ENCODE measurements at places on chromosomes 11 and 22.
A peak's percentile ranks its signal among the peaks of the same experiment; 100 is the strongest.

DNA sequence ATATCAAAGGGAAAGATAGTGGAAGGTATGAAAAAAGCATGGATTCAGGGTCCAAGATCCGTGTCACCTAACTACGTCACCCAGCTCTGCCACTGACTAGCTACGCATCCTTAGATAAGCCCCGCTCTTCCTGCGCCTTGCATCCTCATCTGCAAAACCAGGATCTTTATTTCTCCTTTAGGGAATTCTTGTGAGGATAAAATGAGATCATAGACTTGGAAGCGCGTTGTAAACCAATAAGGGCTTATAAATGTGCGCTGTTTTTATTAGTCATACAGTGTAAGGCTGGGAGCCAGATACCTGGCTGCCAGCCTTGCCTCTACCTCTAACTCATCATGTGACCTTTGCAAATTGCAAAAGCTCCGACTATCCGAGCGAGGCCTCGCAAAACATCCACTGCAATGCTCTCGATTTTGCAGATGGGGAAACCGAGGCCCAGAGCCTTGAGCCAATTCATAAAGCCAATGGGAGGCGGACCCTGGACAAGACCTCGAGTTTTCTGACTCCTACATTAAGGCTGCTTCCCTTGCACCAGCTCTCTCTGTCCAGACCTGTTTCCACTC is 753 bp downstream of the PRPF19 start:
- peak; percentile 10 for DNase-seq

GRCh38 chr22:45529971-45530575 is 27.4 kb downstream of the FBLN1 start:
- DNase-seq = no peak

- no peak for DNase-seq
Observed at GRCh38 chr11:46377831-46378230, 3.6 kb upstream of the MDK start.

DNA sequence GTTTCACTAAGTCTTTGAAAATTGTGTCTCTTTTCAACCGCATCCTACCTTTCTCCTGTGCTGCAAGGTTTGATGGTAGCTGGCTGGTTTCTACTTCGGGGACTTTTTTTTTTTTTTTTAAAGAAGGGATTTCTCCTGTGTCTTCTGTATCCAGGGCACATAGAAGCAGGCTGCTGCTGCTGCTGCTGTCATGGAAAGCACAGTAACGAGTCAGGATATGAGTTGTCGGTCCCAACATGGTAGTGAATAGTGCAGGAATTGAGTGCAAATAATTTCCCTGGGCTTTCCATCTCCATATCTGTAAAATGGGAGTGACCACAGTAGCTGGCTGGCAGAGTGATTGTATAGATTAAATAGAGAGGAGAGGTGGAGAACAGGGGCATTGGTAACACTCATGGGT is 118.3 kb upstream of the NAV2 start:
- no peak for DNase-seq

DNA sequence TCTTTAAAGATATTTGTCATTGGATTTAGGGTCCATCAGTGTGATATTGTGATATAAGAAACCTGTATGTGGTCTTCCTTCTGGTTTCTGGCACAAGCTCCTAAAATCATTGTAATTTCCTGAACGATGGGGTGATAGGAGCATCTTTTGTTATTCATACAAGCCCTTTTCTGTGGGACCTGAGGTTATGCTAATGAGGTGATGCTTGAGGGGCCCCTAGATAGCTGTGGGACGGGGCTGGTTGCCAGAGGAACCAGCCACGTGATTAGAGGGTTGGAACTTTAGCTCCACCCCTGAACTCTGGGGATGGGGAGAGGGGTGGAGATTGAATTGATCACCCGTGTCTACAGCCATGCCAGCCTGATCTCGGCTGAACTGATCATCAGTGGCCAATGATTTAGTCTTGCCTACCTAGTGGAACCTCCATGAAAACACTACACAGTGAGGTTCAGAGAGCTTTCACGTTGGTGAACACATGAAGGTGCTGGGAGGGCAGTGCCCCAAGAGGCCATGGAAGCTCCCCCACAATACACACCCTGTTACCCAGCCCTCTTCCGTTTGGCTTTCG is 62.8 kb downstream of the BCR start:
- no peak for DNase-seq

DNA sequence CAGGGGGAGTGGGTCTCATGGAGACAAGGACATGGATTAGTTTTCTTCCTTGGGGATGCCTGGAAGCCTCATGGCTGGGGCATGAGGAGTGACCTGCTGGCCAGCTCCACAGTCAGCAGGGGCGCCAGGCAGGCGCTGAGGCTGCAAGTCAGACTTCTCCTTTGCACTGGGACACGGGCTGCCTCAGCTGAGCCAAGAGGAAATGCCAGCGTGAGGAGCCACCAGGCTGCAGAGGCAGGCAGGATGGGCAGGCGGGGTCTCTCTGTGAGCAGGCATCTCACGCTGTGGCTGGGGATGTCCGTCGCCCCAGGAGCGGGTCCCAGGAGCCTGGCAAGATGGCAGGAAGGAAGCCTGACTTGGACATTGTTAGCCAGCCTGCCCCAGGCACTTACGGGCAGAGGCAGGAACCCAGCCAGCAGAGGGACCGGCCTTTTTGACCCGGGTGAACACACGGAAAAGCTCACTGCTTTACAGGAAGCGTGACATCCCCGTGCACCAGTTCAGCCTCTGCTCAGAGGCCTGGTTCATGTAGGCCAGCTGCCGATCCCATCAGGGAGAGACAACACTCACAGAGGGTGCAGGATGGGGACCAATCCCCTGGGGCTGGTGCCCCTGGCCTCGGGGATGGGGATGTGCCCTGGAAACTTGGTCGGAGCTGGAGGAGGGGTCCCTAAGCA is 10.2 kb downstream of the GNB1L start:
- DNase-seq = no peak

DNA sequence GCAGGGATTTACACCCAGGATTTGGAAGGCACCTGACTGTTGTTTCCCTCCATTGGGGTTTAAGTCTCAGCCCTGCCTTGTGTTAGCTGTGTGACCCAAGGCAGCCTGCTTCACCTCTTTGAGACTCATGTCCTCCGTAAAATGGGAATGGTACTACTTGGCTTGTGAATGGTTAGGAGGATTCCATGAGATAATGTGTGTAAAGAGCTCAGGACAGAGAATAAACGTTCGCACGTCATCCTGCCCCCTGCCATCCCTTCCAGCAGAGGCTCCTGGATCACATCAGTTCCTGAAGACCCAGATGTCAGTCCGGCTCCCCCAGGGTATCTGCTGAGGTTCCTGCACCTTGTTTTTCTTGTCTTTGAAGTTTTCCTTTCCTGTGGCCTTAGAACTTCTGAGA is 16.8 kb upstream of the ACCSL start:
- no peak for DNase-seq

GRCh38 chr11:16097543-16097942 is 258.8 kb downstream of the SOX6 start:
- no peak for DNase-seq

DNA sequence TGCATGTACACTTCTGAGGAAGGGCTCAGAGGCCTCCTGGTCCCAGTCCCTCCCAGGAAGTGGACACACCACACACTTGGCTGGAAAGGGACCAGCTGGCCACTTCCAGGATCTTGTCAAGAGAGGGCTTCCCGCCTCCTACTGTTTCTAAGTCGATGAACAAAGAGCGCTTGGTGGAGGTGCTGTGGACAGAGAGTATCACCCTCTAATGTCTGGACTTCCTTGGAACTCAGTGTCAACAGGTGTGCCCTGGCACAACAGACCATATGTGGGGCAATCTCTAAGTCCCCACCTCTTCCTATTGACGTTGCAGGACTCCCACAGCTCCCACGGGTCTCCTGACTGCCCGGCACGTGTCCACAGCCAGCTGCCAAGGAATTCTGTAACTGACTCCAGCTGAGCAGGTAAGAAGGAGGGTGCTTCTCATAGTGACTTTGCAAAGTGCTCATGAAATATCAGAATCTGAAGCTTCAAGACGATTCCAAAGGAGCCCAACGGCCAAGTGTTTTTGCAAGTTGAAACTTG is 16.1 kb downstream of the POU2AF1 start:
- no peak for DNase-seq

GRCh38 chr11:46564459-46564858 is 29.4 kb downstream of the AMBRA1 start:
- DNase-seq = no peak

DNA sequence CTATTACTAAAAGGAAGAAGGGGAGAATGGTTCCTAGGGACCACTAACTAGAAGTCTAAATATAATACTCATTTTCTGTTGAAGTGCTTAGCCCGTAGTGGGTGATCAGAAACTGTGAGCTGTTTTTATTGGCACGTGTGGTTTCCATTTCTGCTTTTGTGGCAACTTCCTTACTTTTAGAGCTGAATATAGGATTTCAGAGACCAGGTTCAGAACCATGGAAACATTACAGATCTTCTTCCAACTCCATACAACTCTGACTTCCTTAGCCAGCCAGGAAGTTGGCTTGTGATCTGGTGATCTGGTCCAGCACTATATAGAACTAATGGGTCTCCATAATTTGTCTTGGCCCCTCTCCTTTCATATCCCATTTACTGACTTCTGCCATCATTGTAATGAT is 2.6 kb upstream of the ME3 start:
- no peak for DNase-seq

GRCh38 chr11:135019899-135020298 is 607.9 kb upstream of the B3GAT1 start:
- no peak for DNase-seq
